Frontal cortex (tissue), 4 donors: ENCODE measurements at places on chromosomes 4 and X. TPM values are rescaled to one million over a fixed set of nuclear protein-coding genes. Genes with fewer than 3 reads are reported as not detected.

The ACE2 gene
- under 0.01 TPM for total RNA-seq

The TSPAN7 gene
- 60.7 TPM for total RNA-seq

GRCh38 chrX:134172588-134173259 lies 64.3 kb upstream of the CCDC160 start:
- DNase-seq = peak; percentile 34

- DNase-seq = peak; percentile 22
Observed at GRCh38 chrX:136250191-136251040, 784 bp downstream of the MAP7D3 start.

The LRIT3 gene
- not detected for total RNA-seq

The SRPX gene
- total RNA-seq = 2.4 TPM

DNA sequence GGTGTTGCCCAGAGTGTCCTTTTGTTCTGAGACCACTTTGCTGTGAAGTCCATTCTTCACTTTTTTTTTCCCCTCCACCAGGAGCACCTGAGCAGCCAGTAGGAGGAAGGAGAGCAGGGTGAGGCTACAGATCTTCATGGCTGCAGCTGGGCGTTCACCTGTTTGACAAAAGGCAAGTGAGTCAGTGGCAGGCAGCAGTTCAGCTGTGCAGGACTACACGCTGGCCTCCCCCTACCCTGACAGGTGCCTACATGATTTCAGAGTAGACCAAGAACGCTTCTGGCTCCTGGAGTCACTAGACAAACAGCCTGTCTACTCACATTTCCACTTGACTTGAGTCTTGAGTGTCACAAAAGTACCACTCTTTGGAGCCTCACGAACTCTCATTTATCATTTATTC lies 2.0 kb downstream of the FGFBP1 start:
- no peak for DNase-seq
